HuH-7 (cell line): ENCODE measurements at places on chromosomes 4 and X.

- DNase-seq: no peak
These were observed 27.5 kb downstream of the FBXW7 start for GRCh38 chr4:152508386-152508785.

DNA sequence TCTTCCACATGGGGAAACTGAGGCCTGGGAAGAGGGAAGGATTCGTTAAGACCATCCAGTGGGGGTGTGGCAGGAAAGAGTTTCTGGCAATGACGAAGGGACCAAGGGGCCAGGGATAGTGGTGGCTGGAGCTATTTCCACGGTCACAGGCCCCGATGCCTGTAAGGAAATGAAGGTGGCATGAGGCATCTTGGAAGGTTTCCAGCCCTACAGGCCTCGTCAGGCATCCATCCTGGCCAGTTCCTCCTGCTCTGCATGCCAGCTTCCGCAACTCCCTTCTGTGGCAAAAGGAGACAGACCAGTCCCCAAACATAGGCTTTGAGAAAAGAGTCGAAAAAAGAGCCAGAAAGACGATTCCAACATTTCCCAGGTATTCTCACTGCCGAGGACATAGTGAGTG is 9.2 kb upstream of the C4orf50 start:
- no peak for DNase-seq

DNA sequence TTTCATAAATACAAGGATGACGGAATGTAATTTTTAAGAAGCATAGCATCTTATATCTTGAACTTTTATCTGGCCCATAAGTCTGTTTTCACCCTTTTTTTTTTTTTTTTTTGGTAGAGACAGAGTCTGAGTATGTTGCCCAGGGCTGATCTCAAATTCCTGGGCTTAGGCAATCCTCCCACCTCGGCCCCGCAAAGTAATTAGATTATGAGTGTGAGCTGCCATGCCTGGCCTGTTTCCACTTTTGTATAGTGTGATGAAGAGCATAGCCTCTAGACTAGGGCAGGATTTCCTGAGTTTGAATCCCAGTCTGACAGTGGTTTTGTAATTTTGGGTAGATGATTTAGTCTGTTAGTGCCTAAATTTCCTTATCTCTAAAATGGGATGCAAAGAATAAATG is 11.0 kb downstream of the STIM2 start:
- no peak for DNase-seq

GRCh38 chrX:53279296-53280237 is 1.8 kb downstream of the IQSEC2 start:
- DNase-seq: no peak

GRCh38 chrX:50071494-50071893 is 129.3 kb downstream of the AKAP4 start:
- no peak for DNase-seq

GRCh38 chr4:17265139-17265538 is 246.8 kb downstream of the QDPR start:
- DNase-seq: no peak
